ENCODE measurements at places on chromosomes 12 and 14.

DNA sequence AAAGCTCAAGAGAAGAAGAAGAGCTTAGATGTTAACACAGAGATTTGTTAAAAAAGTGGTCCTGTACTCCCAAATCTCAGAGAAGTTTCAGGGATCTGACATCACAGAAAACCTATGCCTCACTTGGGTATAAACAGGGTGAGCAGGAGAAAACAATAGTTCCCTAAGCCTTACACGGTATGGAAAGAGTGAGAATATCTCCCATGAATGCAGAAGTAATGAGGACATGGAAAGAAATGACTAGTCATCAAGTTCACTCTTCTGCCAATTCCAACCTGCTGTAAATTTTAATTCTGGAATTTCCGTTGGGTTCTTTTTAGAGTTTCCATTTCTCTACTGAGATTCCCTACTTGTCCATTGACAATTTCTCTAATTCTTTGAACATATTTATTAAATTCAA lies 6.2 kb upstream of the PTGER2 start:
- no peak for DNase-seq

DNA sequence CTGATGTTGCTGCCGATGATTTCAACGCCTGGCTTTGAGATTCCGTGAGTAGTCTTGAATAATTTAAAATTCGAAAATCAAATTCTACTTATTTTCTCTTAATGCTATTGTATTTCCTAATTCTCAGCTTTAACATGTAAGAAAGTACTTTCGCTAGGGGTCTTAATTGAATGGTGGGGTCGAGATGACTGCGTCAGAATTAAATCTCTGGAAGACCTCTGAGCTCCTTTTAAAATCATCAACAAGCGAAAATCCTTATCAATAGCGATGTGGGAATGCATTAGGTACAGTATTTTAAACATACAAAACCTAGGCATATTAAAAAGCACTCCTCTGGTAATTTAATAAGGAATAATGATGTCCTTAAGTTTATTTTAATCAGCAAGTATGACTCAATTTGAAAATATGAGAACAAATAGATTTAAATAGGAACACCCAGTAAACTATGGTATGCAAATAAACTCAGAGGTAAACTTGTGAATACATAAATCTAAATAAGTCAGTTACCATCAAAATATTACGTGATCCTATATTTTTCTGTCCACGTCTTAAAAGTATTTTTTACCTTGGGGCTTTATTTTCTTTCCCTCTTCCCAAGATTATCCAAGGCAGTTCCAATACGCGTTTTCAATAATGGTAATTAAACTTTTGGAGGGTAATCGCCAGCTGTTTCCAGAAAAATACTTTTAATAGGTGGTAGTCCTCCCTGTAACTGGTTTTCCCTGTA lies 1.4 kb downstream of the FOXA1 start:
- DNase-seq, result no peak

- peak; percentile 63 for DNase-seq
These were observed 25.9 kb upstream of the CRIP2 start for GRCh38 chr14:105448706-105449111.

DNA sequence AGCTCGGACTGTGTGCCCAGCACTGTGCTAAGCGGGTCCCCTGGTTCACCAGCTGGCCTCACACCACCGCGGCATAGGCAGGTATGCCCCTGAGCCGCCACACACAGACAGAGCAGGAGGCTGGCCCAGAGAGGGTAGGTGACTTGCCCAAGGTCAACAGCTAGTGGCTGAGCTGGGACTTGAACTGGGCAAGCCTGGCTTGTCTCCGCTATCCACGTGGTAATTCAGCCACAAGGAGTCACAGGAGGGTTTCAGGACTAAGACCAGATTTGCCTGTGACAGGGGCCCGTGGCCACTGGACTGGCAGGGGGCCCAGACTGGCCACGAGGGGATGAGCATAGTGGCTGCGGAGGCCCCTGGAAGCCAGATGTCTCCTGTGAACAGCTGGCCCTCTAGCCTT lies 47.7 kb downstream of the NCOR2 start:
- no peak for DNase-seq

GRCh38 chr12:45887544-45887943 lies 102.8 kb downstream of the SCAF11 start:
- no peak for DNase-seq
